NCI-H2081 treated with DMSO at 0.1 percent for 48 hours (cell line): ENCODE measurements at places on chromosomes 13 and 19.

DNA sequence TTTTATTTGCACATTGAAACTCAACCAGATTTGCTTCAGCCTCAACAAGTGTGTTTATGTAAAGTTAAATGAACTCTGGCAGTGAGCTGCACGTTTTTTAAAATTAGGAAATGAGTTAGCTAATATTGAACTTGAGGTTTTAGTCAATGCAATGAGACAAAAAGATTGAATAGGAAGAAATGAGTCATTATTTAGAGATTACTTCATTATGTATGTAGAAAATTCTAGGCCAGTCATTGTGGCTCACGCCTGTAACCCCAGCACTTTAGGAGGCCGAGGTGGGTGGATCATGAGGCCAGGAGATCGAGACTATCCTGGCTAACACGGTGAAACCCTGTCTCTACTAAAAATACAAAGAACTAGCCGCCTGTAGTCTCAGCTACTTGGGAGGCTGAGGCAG is 22.8 kb upstream of the CD70 start:
- no peak for DNase-seq

DNA sequence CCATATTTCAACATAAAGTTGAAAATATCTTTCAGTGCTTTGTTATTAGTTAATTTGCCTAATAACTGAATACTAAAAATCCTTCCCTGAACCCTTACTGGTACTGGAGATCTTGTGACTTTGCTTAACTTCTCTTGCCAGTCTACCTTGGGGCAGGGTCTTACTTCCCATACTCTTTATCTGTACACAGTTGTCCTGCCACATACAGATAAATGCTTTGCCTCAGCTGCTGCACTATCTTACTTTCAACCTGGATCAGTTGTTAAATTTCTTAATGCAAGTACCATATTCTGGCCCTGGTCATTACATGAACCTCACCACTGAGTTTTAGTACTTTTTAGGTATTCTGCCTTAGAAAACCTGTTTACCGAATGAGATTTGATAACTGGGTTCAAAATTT is 107.6 kb downstream of the PIBF1 start:
- no peak for DNase-seq

- no peak for DNase-seq
These were observed 68.3 kb upstream of the NPAS1 start for GRCh38 chr19:46951171-46951986.

DNA sequence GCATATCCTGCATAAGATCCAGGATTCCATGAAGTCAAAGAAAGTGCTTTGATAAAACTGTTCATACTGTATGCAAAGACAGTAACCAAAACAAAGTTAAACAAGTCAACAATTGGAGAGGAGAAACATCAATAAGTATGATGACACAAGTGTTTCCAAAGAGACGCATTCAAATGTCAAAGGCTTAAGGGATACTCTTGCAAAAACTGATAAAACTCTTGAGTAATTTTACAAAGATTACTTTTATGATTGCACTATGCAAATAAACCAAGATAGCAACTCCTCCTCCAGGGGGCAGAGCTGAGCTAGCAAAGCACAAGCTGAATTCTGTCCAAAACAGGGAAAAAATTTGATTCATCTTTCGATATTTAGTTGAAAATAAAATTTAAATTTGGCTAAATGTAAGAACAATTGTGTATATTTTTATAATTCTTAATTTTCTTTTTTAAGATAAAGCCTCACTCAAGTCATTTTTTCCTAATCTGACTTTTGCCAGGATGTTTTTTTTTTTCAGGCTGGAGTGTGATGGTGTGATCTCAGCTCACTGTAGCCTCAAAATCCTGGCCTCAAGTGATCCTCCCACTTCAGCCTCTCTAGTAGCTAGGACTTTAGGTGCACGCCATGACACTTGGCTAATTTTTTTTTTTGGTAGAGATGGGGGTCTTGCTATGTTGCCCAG is 84.0 kb downstream of the MZT1 start:
- no peak for DNase-seq

- DNase-seq = no peak
These were observed 93.8 kb downstream of the WASF3 start for GRCh38 chr13:26651234-26651633.
